ENCODE measurements at places on chromosomes 2 and 18. TPM values are rescaled to one million over a fixed set of nuclear protein-coding genes. Genes with fewer than 3 reads are reported as not detected.

FTCDNL1 gene
- 0.59 TPM for total RNA-seq

UCN gene
- not detected for total RNA-seq

NEURL3 gene
- total RNA-seq: 0.10 TPM

- DNase-seq: no peak
Observed at GRCh38 chr2:8251856-8252255, 430.0 kb upstream of the ID2 start.

DNA sequence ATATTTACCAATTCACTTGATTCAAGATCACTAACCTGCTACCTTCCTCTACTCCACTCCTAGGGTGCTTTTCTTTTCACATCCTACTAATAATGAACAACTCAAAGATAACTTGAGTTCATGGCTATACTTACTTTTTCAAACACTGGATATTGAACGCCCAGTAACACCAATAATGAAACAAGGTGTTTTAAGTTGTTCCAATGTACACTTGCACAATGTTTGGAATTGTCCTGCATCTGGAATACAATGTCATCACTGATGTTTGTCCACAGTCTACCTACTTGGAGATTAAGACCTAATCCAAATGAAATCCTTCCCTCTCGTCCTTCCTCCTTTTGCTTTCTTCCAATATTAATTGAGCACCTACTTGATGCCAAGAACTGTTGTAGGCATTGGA, 218.3 kb upstream of the TMEM200C start:
- no peak for DNase-seq

DNA sequence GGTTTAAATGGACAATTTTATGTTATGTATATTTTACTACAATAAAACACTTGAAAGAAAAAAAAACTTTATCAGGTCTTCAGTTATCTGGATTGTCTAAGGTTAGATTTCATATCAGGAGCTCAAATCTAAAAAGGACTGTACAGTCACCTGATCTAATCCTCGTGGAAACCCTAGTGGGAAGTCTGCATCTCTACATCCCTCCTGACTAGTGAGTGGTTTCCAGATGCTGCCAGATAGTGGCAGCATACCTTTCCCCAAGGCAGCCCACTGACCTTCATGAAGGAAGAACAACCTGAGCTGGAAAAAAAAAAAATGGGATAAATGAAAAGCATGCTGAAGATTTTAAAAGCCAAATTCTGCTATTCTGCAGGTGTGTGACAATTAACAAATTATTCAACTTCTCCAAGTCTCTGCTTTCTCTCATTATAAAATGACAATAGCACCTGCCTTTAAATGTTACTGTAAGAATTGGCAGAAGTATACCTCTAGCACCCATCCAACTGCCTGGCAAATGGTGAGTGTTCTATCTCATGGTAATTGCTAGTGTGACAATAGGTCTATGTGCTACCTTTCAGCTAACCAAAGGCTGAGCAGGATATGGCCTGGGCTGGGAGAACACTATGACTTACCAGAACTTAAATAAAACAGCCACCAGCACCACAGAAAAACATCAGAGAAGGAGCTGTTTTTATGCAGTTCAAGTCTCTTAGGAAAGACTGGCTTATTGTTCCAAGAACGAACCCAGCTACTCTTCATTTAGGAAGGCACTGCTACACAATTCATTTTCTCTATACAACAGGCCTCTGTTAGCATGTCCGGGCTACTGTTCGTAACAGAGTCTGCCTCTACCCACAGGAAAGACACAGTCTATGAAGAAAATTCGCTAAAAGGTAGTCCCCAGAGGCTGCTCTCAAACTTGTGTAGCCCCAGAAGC, 8.6 kb downstream of the CLASP1 start:
- DNase-seq: peak; percentile 22

MC4R gene
- 0.03 TPM for total RNA-seq

SH3RF3 gene
- 1.0 TPM for total RNA-seq

BMP10 gene
- total RNA-seq: not detected

HYCC2 gene
- total RNA-seq: 6.8 TPM

TP53I3 gene
- total RNA-seq: 34.1 TPM

DNA sequence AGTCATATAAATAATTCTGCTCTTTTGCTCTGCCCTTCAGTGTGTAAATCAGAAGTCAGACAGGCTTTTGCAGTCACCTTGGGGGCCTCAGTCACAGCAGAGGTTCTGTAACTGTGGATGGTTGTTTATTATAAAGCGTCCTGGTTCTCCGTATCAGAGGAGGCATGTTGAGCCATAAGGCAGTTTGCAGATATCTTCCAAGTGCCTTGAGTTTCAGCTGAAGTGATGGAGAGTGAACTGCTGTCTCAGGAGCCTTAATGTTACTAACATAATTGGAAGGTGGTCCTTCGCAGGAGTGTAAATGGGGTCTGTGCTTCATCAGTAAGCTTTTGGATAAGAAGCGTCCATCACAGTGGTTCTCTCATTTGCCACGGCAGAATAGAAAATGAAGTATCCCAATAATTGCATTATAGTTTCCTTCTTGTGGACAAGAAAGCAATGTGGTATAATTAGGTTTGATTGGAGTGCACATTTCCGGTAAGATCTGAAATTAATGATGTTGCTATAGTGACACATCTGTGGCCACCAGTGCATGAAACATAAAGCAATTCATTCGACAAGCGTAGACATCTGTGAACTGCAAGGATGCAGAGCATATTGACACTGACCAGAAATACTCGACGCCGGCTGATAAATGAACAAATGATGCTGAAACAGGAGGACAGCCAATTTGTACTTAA, 112.5 kb upstream of the NFATC1 start:
- DNase-seq: no peak

ABCG8 gene
- total RNA-seq: not detected

DNA sequence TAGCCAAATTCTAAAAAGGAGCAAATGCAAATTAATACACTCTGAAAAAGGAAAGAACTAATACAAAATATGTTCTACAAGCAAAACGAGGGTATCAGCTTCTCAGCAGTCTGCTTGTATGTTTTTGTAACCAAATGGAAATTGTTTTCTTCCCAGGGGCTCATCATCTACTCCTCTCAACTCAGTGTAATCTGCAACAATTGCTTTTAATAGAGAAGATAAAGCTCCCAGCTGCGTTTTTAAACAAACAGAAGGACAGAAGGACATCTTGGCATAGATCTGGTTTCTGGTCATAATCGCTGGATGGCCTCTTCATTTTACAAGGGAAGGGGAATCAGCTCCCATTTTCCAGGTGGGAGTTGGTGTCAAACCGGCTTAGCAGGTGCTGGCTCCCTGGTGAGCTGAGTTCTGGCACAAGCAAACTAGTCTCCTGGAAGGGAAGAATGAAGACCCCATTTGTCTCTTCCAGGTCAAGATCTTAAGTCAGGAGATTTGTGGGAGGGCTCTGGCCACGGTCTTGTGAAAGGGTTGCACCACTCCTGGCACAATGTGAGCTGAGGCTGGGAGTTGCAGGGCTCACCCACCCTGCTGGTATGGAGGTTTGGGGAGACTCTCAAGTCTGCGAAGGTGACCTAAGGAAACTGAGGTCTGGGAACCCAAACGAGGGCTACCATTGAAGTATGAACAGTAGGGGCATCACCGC, 41.6 kb downstream of the NPPC start:
- no peak for DNase-seq

- peak; percentile 17 for DNase-seq
Observed at GRCh38 chr2:99181624-99182000, 628 bp downstream of the MRPL30 start.

All from H7 (cell line).